ENCODE measurements at places on chromosomes 16 and 17.

- DNase-seq: no peak
Measured at GRCh38 chr16:73289232-73289631, 241.3 kb upstream of the ZFHX3 start.

- no peak for DNase-seq
Measured at GRCh38 chr17:29154516-29155226, 25.5 kb downstream of the MYO18A start.

GRCh38 chr17:3959295-3959899, 4.8 kb downstream of the ATP2A3 start:
- no peak for DNase-seq

DNA sequence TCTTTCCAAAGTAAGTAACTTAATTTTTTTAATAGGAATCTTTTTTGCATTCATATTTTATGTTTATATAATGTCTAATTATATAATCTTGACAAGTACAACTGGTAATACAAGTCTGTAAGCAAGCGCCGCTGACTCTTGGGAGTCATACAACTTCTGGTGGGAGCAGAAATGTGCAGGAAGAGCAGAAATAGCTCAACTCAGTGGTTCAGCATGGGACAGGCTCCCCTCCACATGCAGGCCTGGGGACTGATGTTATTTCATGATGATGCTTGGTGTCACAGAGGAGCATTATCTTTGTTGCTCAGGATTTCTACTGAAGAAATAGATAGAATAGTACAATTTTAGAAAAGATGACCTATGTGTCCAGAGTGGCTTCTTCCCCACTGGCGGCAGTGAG, 10.7 kb downstream of the UQCRC2 start:
- no peak for DNase-seq

DNA sequence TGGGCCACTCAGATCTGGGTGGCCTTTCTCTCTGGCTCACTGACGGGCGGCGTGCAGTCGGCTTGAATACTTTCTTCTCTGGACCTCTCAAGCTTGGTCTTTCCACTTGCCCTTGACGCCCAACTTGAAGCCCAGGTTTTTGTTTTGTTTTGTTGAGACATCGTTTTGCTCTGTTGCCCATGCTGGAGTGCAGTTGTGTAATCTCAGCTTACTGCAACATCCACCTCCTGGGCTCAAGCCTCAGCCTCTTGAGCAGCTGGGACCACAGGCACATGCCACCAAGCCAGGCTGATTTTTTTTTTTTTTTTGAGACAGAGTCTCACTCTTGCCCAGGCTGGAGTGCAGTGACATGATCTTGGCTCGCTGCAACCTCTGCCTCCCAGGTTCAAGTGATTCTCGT, 22.7 kb upstream of the KIF19 start:
- DNase-seq: no peak

- no peak for DNase-seq
Measured at GRCh38 chr17:69179227-69179952, 37.7 kb upstream of the ABCA6 start.

GRCh38 chr17:78769196-78769773, 12.8 kb downstream of the CYTH1 start:
- DNase-seq: no peak

DNA sequence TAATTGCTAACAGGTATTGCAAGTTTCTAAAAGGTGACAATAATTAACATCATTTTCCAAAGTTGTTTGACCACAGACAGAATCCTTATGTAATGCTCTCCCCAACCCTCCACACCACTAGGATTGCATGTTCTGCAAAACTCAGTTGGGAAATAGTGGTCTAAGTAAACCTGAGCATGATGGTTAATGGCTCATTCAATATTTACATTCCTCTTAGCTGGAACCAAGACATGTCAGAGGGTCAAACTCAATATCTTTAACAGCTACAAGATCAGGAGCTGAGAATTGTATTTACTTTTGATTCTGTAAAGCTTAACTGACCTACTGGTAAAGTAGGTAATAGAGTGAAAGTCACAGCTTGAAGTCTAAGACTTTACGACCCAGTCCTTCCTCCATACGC, 10.2 kb downstream of the MFSD6L start:
- DNase-seq: no peak

DNA sequence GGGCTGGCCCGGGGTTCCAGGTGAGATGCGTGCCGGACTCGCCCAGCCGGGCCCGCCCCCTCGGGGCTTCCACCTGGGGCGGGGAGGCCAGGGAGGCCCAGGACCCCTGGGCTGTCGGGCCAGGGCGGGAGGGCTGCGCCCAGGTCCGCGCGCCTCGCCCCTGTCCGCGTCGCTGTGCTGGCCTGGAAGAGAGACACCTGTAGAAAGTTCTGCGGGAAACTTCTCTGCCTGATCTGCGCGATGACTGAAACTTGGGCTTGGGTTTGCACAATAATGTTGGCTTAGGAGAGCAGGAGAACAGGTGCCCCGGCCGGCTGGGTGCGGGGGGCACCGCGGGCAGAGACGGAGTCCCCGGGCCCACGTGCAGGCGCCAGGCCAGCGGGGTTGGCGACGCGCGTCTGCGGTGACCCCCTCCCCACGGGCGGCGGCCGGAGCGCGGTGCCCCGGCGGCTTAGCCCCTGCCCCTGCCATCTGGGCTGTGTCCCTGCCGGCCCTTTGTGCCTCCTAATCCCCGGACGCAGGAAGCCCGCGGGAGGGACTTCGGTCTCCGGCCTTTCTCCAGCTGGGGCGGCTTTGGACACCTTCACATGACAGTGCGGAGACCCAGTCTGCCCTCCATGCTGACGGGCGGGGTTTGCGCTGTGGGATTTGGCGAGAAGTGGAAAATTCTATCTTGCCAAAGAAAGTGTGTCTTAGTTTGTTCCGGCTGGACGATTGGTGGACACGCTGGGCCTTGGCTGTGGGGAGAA, 483 bp downstream of the LLGL2 start:
- no peak for DNase-seq

DNA sequence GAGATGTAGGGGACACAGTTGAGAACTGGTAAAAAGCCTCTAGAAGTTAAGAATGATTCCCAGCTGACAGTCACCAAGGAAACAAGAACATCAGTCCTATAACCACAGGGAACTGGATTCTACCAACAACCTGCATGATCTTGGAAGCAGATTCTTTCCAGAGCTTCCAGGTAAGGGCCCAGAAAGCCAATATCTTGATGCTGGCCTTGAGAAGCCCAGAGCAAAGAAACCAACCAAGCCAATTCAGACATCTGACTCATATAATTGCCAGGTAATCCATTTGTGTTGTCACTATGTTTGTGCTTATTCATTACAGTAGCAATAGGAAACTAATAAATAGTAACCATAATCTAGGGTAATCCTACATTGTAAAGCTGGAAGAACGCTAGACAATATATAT, 81.6 kb downstream of the CACNG1 start:
- DNase-seq: no peak

GRCh38 chr17:72702998-72703397, 389.5 kb downstream of the SLC39A11 start:
- no peak for DNase-seq

GRCh38 chr17:80504686-80505413, 28.4 kb upstream of the NPTX1 start:
- no peak for DNase-seq

GRCh38 chr17:48283907-48284306, 146.1 kb downstream of the SKAP1 start:
- no peak for DNase-seq

GRCh38 chr17:19652595-19652994, 4.0 kb downstream of the ALDH3A2 start:
- no peak for DNase-seq

- no peak for DNase-seq
Measured at GRCh38 chr16:50160495-50161164, 7.5 kb downstream of the TENT4B start.

DNA sequence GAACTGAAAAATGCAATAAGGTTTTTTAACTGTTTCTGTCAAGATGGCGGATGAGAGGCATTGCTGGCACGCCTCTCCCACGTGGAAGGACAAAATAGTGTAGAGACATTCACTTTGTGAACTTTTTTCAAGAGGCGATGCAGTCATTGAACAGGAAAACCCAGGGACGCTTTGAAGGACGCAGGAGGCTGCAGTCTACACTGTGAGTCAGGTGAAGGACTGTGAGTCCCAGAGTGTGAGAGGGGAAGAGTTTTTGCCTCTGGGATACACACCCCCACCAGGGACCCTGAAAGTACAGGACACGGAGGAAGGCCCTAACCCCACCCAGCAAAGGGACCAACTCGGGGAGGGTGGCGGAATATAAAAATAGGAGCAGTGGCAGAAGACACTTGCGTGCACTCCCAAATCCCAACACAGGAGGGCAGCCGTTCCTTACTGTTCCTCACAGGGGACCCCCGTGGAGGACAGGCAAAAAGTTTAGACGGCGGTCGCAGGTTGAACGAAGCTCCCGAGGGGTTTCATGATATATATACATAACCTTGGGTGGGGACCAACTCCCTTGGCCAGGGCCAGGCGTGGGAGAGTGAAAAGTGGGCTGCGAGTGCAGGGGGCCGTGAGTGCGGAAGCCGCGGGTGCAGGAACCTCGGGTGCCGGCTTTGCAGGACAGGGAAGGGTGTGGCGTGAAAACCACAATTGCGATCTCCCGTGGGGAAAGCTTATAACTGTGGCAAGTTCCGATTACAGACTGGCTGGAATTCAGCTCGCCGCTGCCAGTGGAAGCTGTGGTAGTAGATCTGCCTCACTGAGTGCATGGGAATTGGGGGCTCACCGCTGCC, 82.0 kb upstream of the ALOX12 start:
- peak; percentile 82 for DNase-seq

GRCh38 chr17:21304091-21304490, 19.6 kb downstream of the MAP2K3 start:
- DNase-seq: no peak

DNA sequence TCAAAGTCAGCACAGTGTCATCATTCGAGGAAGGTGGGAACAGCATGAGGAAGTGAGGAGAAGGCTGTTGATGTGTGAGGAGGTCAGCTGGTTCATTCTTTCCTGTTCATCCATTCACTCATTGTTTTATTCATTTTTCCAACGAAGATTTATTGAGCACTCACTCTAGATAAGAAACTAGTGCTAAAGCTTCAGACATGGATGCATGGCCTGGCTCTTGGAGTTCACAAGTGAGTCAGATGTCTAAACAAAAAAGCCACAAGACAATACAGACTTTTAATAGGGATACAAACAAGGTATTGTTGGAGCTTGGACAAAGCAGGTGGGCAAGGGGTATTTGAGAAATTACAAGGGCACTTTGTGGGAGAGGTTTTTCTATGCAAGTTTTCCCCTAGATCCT, 31.3 kb upstream of the MPHOSPH6 start:
- no peak for DNase-seq

GRCh38 chr17:9932491-9932890, 27.4 kb upstream of the RCVRN start:
- no peak for DNase-seq

- peak; percentile 66 for DNase-seq
Measured at GRCh38 chr16:67284699-67285646, 5.6 kb downstream of the PLEKHG4 start.

- peak; percentile 59 for DNase-seq
Measured at GRCh38 chr16:71537643-71538042, 11.4 kb downstream of the CHST4 start.

- no peak for DNase-seq
Measured at GRCh38 chr16:89153848-89154271, 17.7 kb upstream of the CDH15 start.

GRCh38 chr16:67844497-67844896, 2.2 kb upstream of the NUTF2 start:
- no peak for DNase-seq

DNA sequence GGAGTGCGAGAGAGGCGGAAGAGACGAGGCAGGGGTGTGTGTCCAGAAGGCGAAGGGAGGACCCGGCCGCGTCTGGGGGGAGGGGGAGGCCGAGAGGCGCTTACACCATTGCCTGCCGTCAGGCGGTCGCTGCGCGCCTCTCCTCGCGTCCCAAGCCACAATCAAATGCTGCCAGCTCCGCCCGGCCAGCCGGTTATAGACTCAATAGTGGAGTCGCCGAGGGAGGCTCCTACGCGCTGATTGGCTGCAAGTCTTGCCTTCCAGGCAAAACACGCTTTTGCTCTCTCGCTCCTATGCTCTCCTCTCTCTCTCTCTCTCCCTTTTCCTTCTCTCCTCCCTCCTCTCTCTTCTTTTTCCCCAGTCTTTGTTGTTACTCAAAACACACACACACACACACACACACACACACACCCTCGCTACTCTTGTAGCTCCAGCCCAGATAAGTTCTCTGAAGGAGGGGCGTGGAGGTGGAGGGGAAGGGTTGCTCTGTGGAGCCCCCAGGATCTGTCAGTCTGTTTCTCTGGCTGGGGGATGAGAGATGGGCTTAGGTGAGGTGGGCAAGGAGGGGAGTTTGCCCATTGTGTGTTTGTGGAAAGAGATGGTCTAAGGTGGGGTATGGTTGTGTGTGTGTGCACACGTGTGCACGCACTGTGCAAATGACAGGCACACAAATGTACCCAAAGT, at the start of gene DLX3:
TSS of gene DLX3 (minus strand) at position 170 of the 684 bp plus-strand sequence. CDS start 226 bp downstream, outside the sequence.
- peak; percentile 78 for DNase-seq

GRCh38 chr17:2138761-2139160, 83.9 kb downstream of the HIC1 start:
- peak; percentile 44 for DNase-seq

DNA sequence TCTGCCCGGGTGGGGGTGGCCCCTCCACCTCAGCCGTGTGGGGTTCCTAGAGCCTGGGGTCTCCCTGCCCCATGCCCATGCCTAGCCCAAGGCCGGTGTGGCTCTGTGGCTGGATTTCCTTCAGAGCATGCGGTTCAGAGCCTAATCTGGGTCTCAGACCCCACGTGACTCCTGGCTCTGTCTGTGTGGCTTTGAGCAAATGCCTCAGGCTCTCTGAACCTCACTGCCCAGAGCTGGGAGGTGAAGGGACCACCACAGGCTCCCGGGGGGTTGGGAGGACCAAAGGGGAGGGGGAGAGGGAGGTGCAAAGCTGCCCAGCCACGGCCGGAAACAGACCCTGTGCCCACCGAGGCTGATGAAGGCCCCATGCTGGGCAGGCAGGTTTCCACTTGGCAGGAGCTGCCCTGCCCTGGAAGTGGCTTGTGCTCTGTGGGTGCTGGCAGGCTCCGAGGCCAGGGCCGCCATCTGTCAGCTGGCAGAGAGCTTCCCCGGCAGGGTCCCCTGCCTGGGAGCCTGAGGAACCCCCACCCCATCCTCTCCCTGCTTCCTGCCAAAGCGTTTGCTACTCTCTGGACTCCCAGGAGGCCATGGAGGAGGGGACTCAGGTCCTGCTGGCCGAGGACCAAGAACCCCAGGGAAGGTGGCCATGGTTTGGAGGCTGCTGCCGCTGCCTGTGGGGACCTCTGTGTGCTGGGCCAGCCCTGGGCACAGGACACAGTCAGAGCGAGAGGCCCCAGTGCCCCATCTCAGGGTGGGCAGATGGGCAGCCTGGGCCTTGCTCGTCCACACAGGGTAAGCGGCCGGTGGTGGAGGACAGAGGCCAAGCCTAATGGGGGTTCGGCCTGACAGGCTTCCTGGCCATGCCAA, 4.0 kb downstream of the CDH15 start:
- DNase-seq: no peak

GRCh38 chr17:8709006-8709405, 35.6 kb downstream of the CCDC42 start:
- no peak for DNase-seq

DNA sequence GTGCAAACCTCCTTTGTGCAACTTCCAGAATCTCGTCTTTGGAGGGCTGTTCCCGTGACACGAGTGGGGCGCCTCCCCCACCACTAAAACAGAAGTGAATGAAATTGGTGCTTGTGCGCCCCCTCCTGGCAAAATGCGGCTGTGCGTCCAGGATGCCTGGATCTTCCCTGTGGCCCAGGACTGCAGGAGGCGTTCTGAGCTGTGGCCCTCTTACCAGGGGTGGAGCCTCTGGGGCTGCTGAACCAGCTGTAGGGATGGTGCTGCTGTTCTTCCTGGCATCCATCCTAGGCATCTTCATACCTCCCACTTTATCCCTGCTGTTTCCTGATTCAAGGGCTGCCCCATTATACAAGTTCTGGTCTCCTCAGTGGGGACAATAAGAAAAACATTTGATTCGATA, 18.5 kb upstream of the NAGLU start:
- peak; percentile 88 for DNase-seq

All from HEK293T (cell line).